ENCODE measurements at places on chromosomes 7 and 10. TPM values are rescaled to one million over a fixed set of nuclear protein-coding genes. Genes with fewer than 3 reads are reported as not detected.

DNA sequence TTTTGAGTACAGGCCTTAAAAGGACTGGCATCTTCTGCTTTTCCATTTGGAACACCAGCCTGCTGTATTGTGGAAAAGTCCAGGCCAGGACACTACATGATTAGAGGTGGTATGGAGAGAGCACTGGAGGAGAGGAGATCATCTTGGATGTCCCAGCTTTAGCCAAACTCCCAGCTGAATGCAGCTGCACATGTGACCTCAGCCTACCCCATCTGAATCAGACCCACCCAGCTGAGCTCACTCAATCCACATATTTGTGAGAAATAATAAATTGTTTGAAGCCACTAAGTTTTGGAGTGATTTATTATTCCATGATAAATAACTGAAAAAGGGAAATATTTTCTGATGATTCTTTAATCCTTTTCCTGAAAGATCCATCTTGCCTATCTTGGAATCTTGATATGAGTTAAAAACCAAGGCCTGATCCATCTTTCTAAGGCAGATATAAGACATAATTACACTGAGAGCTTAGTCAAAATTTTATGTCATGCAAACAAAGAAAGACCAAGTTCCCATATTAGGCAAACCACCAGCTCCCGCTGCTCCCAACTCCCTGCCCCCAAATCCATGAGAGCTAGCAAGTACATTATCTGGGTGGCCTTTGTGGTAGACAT lies 55.1 kb upstream of the TRIL start:
- no peak for DNase-seq

GRCh38 chr10:113487154-113487553 lies 65.7 kb upstream of the HABP2 start:
- DNase-seq: no peak

- DNase-seq: no peak
Observed at GRCh38 chr7:11274074-11274473, 300.4 kb downstream of the PHF14 start.

GJD4 gene
- not detected for total RNA-seq

GRCh38 chr10:123967626-123968243 lies 76.1 kb upstream of the CPXM2 start:
- DNase-seq: peak; percentile 41

TUBB8 gene
- not detected for total RNA-seq

DNA sequence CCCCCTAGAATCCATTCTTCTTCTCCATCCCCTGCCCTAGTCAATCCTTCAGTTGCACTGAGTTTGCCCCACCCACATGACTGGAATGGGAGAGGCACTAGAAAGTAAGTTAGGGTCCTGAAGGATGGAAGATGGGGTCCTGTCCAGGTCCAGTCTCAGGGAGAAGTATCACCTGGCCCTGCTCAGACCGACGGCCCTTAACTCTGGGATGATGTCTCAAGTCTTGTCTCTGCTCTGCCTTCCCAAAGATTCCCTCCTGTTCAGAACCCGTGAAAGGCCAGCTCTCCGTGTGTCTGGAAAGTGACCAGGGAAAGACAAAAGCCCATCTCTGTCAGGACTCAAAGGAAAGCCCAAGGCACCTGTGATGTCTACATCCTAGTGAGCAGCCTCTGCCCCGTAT lies 88.8 kb downstream of the OAT start:
- DNase-seq: no peak

GRCh38 chr7:107606303-107606702 lies 26.3 kb downstream of the BCAP29 start:
- DNase-seq: no peak

GRCh38 chr7:39125846-39126245 lies 148.1 kb downstream of the POU6F2 start:
- DNase-seq: no peak

IFIT1B gene
- total RNA-seq: not detected

GRCh38 chr7:57400531-57401155 lies 49.3 kb upstream of the ZNF716 start:
- DNase-seq: no peak

PNLIPRP3 gene
- total RNA-seq: 0.14 TPM

CEP55 gene
- 7.4 TPM for total RNA-seq

GRCh38 chr10:26451903-26452302 lies 13.8 kb downstream of the APBB1IP start:
- no peak for DNase-seq

AOAH gene
- total RNA-seq: 32.0 TPM

DNA sequence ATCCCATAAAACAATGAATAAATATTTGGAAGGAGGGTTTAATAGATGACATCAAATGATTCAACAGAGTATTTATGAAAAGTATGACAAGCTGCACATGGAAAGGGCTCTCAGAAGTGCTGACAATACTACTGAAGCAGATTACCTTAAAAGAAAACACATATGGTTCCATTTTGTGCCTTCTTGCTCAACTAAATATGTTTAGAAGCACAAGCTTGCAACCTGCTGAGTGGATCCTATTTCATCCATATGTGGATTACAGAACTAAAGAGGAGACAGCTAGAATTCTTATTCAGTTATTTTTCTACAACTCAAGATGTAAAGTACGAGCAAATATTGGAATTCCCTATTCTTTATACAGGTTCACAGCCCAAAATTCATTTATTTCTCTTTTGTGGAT lies 340.6 kb downstream of the TFEC start:
- DNase-seq: no peak

- DNase-seq: no peak
Observed at GRCh38 chr7:150857276-150858055, 5.1 kb downstream of the AOC1 start.

NRP1 gene
- total RNA-seq: 12.3 TPM

DNA sequence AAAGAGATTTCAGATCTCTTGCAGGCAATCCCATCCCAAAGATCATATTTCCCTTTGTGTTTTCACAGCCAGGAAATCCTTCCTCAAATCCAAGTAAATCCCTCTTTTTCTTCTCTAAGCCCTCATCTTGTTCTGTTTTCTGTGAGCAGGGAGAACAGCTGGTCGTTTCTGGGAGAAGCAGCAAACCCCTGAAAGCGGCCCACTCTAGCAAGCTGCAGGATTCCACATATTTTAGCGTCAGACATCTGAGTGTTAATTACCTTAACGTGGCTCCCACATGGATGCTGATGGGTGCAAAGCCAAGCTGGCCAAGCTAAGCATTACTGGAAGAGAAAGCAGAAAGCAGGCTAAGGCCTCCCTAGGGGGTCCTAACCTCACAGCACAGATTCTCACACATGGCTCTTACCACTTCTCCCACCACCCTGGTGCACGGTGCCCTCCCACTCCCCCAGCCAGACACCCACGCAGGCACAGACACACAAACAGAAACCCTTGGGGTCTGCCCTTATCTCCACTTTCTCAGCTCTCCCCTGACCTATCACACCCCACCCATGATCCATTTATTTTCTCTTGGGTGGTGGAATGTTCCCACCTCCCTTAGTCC lies 551.0 kb upstream of the AUTS2 start:
- no peak for DNase-seq

PIP gene
- total RNA-seq: not detected

GRCh38 chr7:51288896-51289622 lies 27.6 kb downstream of the COBL start:
- peak; percentile 52 for DNase-seq

DNA sequence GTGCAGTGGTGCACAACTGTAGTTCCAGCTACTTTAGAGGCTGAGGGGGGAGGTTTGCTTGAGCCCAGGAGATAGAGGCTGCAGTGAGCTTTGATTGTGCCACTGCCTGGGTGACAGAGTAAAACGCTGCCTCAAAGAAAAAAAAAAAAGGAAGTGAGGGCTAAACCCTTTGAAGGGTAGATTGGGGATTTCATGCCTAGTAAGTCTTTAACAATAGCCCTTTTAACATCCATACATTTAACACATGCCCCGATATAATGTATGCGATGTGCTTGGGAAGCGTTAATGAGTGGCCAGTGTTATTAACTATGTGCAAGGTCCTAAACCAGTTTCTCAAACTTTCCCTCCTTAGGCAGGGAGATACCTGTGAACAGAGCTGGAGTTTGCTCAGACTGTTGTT lies 229.2 kb upstream of the HPS1 start:
- no peak for DNase-seq

GRCh38 chr7:104548861-104549260 lies 220.5 kb downstream of the LHFPL3 start:
- no peak for DNase-seq

DNA sequence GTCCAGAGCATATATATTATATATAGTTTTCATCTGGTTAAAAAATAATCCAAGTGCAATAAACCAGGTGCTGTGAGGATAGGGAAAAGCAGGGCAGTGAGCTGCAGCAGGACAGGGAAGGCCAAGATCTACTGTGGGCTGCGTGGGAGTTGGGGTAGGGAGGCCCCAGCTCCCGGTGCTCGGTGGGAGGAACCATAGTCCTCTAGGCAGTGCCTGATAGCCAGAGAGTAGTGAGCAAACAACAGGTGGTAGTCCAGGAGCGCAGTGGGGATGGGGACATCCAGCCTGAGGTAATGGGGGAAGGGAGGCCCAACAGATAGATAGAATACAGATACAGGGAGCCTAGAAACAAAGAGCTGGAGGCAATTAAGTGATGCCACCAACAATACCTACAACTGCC lies 4.1 kb upstream of the BMPR1A start:
- DNase-seq: peak; percentile 68

GRCh38 chr7:79548727-79549126 lies 95.3 kb upstream of the MAGI2 start:
- DNase-seq: no peak

DNA sequence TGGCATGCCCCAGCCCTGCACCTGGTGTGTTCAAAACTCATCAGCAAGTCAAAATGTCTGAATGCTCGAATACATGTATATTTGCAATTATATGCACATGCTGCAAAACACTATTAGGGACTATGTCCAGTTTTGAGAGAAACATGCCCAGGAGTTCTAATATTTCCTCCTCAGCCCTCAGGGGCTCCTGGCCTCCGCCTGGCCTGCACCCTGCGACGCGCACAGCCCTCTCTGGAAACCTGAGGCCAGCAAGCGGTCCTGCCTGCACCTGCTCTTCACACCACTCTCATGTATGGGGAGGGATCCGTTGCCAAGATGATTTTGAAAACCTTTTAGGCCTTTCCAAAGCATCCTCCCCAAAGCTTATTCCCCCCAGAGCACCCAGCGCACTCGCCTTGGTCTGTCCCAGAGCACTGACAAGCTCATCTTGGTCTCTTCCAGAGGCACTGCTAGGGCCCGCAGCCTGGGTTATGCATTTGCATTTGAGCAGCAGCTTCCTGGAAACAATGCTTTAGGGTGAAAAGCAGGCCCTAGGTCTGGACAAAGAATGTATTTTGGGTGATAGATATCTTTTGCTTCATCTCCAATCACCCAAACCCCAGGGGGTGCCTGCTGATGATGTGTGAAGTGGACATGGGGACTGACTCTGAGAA lies 22.6 kb upstream of the CNPY1 start:
- DNase-seq: no peak

FAM25C gene
- not detected for total RNA-seq

GRCh38 chr7:149856583-149856982 lies 17.2 kb upstream of the ATP6V0E2 start:
- DNase-seq: no peak

DNA sequence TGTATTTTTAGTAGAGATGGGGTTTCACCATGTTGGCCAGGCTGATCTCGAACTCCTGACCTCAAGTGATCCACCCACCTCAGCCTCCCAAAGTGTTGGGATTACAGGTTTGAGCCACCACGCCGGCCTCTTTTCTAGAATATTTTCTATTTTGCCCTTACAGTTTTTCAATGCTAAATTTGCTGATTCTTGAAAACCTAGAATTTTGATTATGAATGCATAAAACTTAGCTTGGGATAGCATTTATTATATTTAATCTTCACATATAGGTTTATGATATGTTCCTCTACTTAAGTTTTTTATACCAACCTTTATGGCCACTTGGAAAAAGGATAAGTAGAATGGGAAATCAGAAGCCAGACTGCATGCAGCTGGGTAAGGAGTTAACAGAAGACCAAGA lies 2.1 kb downstream of the TMEM60 start:
- no peak for DNase-seq

SPRN gene
- not detected for total RNA-seq

GRCh38 chr7:28425496-28425895 lies 13.2 kb downstream of the CREB5 start:
- DNase-seq: no peak

DNA sequence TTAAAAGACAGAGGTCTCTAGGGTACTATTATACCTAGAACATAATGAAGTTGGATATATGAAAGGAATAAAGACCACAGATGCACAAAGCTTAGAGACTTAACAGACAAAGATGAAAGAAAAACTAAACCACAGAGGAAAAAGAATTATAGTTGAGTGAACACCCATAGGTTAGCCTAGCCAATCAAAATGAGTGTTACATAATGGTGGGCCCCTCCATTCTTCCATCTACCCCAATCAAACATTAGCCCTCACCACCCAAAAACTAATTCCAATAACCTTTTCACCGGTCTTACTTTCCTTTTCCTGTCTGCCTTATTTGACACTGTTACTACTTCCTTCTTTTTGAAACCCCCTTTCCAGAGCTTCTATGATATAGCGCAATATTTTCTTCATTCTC lies 130.1 kb downstream of the ELMO1 start:
- no peak for DNase-seq

GRCh38 chr7:30323006-30323355 lies 38.6 kb downstream of the ZNRF2 start:
- no peak for DNase-seq

DNA sequence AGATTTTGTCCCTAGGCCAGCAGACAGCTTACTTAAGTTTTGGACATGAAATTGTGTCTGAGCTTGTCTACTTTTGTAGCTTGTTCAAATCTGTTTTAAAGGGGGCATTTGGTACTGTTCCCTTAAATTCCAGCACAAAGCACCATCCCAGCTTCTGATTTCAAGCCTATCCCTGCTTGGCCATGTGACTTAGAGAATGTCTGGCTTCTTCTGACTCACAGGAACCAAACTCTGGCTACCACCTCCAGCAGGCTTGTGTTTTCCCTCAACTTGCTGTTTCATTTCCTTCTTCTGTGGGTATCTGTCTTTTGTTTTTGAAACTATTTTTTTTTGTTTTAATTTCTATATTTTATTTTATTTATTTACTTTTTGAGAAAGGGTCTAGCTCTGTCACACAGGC lies 97.9 kb upstream of the FZD8 start:
- DNase-seq: no peak

DNA sequence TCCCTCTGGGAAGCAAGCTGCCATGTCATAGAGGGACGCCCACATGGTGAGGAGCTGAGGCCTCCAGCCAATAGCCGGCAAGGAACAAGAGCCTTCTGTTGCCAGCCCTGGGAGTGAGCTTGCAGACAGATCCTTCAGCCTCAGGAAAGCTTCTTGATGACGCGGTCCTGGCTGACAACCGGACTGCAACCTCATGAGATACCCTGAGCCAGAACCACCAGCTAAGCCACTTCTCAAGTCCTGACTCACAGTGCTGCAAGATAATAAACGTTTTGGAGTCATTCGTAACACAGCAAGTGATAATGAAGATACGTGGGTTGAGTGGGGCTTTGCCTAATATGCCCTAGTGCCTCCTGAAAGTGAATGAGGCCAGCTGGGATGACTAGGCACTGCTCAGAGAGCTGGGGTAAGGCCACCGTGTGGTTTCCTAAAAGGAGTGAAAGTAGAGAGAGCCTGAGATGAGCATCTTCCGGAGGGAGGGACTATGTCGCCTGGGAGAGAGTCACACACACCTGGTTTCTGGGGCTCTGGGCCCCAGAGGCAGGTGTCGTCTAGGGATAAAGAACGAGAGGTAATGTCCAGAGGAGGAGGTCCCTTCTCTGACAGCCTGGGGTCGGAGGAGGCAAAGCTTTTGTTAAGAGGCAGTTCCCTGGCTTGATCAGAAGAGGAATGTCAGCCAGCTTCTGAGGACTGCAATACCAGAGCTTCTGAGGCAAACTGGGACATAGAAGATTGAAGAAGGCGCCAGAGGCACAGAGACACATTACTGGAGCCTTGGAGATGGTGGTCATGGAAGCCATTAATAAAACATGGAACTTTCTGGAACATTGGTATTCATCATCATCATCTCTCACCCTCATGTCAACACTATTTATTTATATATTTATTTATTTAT lies 53.6 kb downstream of the PYROXD2 start:
- peak; percentile 69 for DNase-seq

C10orf105 gene
- total RNA-seq: 0.08 TPM
